Stomach (tissue), 19 donors: ENCODE measurements at places on chromosomes 2 and 18. TPM values are rescaled to one million over a fixed set of nuclear protein-coding genes. Genes with fewer than 3 reads are reported as not detected.

Gene OTX1
- not detected for total RNA-seq

Gene FBXO36
- total RNA-seq: 12.1 TPM

GRCh38 chr18:457521-458412 lies 42.7 kb downstream of the COLEC12 start:
- H3K4me3 ChIP-seq: no peak overlapping the region

DNA sequence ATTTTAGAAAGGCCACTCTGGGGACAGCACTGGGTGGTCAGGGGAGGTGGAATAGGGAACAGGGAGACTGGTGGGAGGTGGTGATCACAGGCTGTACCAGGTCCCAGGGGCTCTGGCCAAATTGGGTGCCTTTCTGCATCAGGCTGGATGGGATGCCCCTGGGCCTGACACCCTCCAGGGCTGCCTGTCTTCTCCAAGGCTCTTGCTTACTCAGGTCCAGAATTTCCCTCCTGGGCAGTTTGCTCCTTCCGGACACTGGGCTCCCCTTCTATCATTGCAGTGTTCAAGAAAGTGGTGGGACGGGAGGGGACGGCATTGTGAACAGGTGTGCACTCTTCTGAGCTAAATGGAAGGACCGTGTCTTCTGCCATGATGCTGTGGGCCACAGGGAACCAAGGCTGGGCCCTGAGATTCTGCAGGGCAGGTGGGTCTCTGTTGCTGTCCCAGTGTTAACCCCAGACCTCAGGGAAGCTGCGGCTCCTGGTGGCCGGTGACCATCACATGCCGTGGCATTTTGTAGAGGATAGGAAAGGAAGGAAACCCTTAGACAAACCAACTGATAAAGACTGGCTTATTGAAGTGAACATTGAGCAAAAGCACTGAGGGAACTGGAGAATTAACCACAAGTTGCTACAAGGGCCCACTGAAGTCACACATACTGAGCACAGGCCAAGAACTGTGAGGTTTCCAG lies 93.7 kb upstream of the HS6ST1 start:
- H3K36me3 ChIP-seq: no peaks in the 10 kb centered on the region
- H3K27ac ChIP-seq: no peak overlapping the region
- no peaks in the 10 kb centered on the region for H3K27me3 ChIP-seq
- H3K4me3 ChIP-seq: no peak overlapping the region
- peaks cover 6% of the 10 kb centered on the region for H3K4me1 ChIP-seq

GRCh38 chr2:97742381-97742847 lies 29.0 kb downstream of the ZAP70 start:
- H3K36me3 ChIP-seq: peaks cover 9% of the 10 kb centered on the region
- no peak for DNase-seq
- no peaks in the 10 kb centered on the region for H3K4me1 ChIP-seq
- no peaks in the 10 kb centered on the region for H3K27me3 ChIP-seq

- peak; percentile 57 for DNase-seq
- H3K4me1 ChIP-seq: peaks cover 12% of the 10 kb centered on the region
- no peaks in the 10 kb centered on the region for H3K36me3 ChIP-seq
- H3K27me3 ChIP-seq: no peaks in the 10 kb centered on the region
These were observed 245.0 kb upstream of the FN1 start for GRCh38 chr2:215680605-215681598.

DNA sequence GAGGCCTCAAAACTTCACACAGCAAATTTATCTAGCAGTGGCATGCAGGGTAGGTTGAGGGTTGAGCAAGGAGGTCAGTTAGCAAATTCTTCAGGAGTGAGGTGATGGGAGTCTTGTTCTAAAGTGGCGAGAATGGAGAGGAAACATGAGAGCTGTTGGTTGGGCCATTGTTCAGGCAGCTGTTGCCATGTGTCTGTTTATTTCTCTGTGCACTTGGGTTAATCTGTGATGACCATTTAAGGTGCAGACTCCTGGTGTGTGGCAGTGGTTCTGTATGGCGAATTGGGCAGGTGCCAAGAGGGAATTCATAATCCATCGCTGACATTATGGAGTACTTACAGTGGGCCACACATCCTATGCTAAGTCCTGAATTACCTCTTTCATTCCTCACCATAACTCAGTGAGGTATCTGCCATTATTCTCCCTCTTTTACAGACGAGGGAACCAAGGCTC lies 30.4 kb downstream of the TMEM178A start:
- H3K27ac ChIP-seq: no peak overlapping the region
- H3K27me3 ChIP-seq: no peaks in the 10 kb centered on the region
- H3K4me3 ChIP-seq: no peak overlapping the region
- peaks cover 23% of the 10 kb centered on the region for H3K4me1 ChIP-seq
- DNase-seq: peak; percentile 56
